RWPE1 (cell line): ENCODE measurements at places on chromosomes 2 and 18.
A peak's percentile ranks its signal among the peaks of the same experiment; 100 is the strongest.

DNA sequence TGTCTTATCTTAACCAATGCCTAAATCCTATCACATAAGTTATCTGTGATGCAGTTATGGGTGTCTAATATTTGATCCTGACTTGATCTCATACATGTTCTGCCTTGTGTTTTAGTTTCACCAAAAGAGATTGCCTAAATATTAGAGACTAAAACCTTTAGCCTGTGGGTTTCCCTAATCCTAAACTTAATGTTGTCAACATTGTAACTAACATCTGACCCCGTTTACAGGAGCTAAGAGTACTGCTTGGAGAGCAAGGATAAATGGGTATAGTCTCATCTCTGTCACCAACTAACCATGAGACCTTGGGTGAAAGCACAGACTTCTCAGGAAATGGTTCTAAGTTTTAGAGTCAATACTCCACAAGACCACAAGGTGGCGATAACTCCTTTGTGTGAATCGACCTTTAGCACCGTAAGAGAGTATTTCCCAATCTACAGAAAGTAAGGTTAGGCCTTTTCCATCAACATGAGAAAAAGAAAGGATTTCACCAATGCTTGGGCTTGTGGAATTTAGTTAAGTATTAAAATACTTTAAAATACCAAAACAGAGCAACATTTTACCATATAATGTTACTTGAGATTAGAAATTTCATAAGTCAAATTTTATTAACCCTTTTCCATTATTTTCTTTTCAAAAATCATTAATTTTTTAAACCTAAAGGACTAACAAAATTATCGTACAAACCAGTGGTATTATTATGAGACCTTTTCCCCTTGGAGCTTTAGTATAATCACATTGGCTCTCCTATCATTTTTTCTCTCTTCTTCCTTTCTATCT lies 60.5 kb downstream of the G6PC2 start:
- DNase-seq = peak; percentile 51

GRCh38 chr2:44495544-44495943 lies 133.8 kb downstream of the CAMKMT start:
- no peak for DNase-seq

- no peak for DNase-seq
These were observed 151.3 kb downstream of the CCDC85A start for GRCh38 chr2:56335101-56335500.

GRCh38 chr2:231677632-231678104 lies 30.7 kb upstream of the PTMA start:
- DNase-seq = peak; percentile 68

GRCh38 chr18:41537666-41538065 lies 417.4 kb upstream of the PIK3C3 start:
- DNase-seq = no peak

DNA sequence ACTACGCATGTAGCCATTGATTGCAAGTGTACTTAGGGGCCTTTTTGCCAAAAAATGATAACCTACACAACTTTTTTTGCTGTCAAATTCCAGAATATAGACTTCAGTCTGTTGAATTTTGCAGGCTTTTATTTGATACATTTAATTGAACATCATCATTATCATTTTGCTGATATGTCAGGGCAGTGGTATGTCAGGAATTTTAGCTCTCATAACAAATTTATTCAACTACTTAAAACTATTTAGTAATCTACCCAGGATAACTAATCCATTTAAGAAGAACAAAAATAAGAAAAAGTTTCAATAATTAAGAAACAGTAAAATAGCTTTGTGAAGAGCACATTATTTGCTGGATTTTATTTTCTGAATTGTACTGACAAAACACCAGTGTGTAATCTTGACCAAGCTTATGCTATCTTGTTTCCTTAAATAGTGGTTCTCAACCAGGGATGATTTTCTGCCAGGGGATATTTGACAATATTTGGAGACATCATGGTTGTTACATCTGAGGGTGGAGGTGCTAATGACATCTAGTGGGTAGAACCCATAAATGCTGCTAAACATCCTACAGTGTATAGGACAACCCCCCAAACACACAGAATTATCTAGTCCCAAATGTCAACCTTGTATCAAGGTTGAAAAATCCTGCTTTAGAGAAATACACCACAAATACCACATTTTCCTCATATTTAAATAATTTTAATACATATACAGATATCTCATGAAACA lies 12.1 kb upstream of the TTN start:
- no peak for DNase-seq

DNA sequence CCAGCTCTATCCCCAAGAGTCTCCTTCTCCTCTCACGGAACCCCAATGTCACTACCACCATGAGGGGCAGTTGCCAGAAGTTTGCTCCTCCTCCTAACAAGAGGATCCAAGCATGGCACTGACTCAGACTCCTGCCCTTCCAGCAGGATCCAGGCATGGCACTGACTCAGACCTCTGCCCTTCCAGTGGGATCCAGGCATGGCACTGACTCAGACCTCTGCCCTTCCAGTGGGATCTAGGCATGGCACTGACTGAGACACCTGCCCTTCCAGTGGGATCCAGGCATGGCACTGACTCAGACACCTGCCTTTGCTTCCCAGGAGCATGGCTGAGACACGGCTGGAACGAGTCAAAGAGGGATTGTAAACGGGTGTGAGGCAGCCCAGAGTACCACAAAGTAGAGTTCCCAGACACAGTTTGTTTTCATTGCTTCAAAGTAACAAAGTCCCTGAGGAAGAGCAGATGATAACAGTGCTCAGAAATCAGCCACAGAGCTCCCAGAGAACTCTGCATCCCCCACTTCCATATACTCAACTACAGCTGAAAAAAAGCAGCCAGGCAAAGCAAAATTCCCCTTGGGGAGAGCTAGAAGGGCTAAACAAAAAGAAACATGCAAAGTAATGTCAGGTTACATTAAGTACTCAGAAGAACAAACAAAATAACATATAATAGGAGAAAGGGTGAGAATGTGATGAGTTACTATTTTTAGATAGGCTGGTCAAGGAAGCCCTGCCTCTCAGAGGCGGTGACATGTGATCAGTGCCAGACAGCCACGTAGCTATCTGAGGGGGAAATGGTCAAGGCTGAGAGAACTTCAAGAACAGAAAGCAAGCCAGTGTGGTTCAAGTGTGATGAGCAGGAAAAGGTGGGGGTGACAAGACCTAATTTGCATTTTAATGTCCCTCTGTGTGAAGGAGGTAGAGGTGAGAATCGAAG lies 3.0 kb downstream of the BUB1 start:
- DNase-seq = peak; percentile 38

DNA sequence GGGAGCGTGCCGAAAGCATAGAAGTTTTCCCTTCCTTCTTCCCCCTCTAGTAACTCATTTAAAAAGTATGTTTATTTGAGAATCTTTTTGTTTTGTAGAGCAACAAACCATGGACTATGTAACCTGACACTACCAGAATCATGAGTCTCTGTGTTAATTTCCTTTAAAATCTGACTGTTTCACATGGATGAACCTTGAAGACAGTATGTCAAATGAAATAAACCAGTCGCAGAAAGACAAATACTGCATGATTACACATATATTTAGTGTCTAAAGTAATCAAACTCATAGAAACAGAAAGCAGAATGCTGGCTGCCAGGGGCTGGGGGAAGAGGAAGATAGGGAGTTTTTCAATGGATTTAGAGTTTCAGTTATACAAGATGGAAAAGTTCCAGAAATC lies 32.3 kb downstream of the PTPN2 start:
- no peak for DNase-seq

GRCh38 chr2:67824186-67824585 lies 238.6 kb downstream of the C1D start:
- DNase-seq = no peak

- no peak for DNase-seq
These were observed 171.0 kb downstream of the ANAPC1 start for GRCh38 chr2:111712940-111713515.

DNA sequence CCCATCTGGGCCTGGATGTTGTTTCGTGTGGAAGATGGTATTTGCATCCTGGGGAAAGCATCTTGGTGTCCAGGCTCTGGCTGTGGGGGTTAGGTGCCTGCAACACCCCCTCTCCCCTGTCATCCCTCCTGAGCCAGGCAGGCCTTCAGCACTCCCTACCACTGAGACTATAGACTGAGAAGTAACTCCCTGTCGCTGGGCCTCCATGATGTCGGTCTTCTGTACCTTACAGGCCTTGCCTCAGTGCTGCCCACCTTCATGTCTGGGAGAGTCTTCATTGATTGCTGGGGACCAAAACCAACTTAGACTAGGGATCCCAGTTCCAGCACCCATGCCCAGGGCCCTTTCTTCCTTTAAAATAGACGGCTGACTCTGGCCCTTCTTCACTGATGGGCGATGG lies 33.1 kb upstream of the DNMT3A start:
- DNase-seq = no peak

DNA sequence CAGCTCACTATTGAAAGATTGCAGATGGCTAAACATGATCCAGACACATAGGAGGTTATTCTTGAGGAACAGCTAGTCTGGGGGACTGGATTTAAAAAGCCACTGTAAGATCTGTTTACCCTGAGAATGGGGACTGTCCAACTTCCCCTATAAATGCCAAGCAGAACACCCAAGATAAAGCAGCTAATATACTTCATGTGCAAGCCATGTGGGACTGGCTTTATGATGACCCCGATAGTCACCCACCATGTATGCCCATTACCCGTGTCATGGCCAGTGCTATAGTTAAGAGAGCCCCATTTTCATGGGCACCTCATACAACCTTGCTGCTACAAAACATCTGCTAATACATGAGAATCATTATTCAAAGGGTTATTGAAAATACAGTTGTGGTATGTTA lies 16.0 kb downstream of the YPEL5 start:
- no peak for DNase-seq

GRCh38 chr2:197092431-197092830 lies 165.9 kb upstream of the PGAP1 start:
- no peak for DNase-seq

DNA sequence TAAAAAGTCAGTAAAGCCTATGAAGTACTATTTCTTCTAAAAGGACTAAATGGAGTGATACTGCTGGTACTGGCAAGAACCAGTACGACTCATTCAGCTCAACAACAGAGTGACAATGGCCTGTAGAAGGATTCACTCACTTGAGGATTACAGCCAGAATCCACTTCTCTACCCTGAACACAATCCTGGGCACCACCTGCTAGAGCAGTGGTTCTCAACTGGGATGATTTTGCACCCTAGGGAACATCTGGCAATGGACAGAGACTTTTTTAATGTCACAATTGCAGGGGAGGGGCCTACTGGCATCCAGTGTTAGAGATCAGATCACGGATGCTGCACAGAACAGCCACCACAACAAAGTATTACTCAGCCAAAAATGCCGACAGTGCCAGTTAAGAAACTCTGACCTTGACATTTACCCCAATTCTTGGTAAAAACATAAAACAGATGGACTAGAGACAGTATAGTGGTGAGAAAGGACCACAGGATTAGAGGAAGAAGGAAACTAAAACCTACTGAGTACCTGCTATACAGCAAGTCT lies 5.0 kb downstream of the SPIRE1 start:
- DNase-seq = no peak

- DNase-seq = peak; percentile 4
These were observed 198.5 kb downstream of the UBE2E3 start for GRCh38 chr2:181178823-181179412.

DNA sequence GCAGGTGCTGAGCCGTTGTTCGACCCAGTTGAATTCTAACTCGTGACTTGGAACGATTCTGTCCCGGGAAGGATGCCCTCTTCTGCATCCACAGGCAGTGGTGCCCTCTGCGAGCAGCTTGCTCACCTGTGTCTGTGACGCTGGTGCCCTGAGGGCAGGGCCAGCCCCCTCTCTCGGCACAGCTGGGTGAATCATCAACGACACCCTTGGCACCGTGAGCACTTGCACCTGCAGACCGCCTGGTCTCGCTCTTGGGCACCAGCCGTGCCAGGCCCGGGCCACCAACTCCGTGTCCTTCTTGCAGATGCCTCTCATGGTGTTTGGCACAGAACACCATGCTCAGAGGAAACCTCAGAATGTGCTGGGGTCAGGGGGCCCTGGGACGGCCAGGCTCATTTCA lies 75.0 kb downstream of the SLC66A2 start:
- peak; percentile 16 for DNase-seq

DNA sequence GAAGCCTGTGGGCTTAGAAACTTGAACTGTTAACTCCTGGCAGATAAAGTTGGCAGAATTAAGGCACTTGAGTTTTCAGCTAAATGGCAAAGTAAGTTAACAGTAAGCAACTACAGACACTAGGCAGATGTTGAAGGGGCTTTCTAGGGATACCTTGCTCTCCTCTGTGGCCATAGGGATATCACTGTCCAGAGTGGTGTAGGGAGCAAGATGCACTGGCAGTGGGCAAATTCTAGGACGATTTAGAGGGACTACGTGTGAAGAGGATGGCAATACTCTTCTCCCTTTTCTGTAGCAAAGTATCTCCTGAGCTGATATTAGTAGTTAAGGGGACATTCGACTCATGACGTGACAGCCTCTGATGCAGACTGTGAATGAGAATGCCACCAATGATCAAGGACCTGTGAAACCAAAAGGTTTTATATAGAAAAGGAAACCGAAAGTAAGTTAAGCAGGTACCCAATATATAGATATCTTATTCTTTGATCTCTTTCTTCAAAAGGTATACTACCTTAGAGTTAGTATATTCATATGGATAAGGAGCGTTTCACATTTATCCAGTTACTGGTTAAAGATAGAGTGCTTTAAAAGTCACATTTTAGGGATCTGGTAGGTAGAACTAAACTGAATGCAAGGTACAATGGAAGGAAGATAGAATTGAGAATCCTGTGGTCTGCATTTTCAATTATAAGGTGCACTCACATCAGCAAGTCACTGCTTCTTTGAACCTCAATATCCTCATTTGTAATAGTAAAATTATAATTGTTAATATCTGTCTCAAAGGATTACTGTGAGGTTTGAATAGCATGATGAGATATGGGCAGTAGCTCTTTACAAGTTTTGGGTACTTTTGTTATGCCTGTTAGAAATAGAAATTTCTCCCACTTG lies 106.4 kb downstream of the KCNH7 start:
- no peak for DNase-seq

- no peak for DNase-seq
These were observed 125.6 kb downstream of the TDRD15 start for GRCh38 chr2:21249367-21249766.

- no peak for DNase-seq
These were observed 30.5 kb downstream of the PREPL start for GRCh38 chr2:44330801-44331200.

DNA sequence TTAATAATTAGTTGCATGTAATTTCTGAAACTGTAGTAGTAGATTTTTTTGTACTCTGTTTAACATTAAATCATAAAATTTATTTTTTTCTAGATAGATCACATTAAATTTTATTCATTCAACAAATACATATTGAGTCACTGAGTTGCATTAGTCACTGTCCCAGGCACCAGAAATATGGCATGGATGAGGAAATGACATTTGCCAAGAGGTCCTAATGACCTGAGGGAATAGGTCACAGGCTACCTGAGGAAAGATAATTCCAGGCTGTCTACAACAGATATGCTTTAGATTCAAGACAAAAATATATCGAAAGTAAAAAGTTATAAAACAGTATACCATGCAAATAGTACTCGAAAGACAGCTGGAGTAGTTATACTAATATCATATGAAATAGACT lies 852.4 kb upstream of the ACVR2A start:
- no peak for DNase-seq

DNA sequence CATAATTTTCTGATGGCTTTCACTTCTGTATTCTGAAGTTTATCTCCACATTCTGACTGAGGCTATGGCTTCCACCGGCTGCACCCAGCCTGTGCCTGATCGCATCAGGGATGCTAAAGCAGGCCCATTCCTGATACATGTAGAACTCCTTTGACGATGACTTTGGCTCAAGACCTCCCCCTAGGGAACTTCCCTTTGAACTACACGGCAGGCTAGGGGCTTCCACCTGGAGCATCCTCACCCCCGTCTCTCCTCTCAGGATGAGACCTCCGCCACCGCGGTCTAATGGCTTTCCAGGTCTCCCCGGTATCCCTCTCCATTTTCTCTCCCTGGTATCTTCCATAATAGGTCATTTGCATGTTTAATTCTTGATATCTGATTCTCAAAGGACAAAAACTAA lies 214.9 kb upstream of the CHST9 start:
- no peak for DNase-seq
